Glomerular endothelial cell (primary cell): ENCODE measurements at places on chromosomes 7 and 10. TPM values are rescaled to one million over a fixed set of nuclear protein-coding genes. Genes with fewer than 3 reads are reported as not detected.

GRCh38 chr10:79044846-79045245, 23.9 kb upstream of the ZMIZ1 start:
- DNase-seq: no peak

GRCh38 chr10:104416851-104417250, 63.2 kb downstream of the CFAP58 start:
- no peak for DNase-seq

The CALD1 gene
- 151 and 251 TPM in 2 replicates for total RNA-seq

DNA sequence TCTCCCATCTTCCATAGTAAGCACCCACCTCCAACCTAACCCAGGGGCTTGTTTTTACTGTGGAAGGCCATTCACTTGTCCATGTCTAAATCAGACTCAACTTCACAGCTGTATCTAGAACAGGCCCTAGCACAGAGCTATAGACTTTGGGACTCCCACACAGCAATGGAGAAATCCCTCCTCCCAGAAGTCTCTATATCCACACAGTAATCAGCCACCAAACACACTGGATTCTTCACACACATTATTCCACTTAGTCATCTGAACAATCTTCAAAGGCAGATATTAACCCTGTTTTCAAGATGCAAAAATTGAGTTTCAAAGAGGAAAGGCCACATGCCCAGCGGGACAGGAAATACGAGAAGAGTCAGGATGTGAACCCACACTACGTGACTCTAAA, 81.8 kb downstream of the MALSU1 start:
- no peak for DNase-seq

- DNase-seq: no peak
Measured at GRCh38 chr7:14892961-14893360, 9.6 kb downstream of the DGKB start.

GRCh38 chr10:123502983-123503382, 163.2 kb upstream of the GPR26 start:
- no peak for DNase-seq

- no peak for DNase-seq
Measured at GRCh38 chr10:130834170-130834569, 477.4 kb downstream of the TCERG1L start.

GRCh38 chr10:90723416-90724068, 134.3 kb downstream of the HTR7 start:
- DNase-seq: no peak

GRCh38 chr10:29816801-29817558, 182.2 kb upstream of the SVIL start:
- DNase-seq: no peak

GRCh38 chr10:87925570-87925969, 62.1 kb downstream of the PTEN start:
- DNase-seq: no peak

GRCh38 chr10:115932099-115932498, 340.9 kb downstream of the GFRA1 start:
- DNase-seq: no peak

DNA sequence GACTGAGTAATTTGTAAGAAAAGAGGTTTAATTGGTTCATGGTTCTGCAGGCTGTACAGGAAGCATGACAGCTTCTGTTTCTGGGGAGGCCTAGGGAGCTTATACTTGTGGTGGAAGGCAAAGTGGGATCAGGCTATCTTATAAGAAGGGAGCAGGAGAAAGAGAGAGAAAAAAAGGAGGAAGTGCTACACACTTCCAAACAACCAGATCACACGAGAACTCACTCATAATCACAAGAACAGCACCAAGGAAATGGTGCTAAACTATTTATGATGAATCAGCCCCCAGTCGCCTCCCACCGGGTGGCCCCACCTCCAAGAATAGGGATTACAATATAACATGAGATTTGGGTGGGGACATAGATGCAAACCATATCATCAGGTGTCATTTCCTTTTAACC, 89.1 kb upstream of the KCNMA1 start:
- no peak for DNase-seq

The SORBS1 gene
- total RNA-seq: 4.2 and 4.7 TPM in 2 replicates

The PDLIM1 gene
- 59.9 and 110 TPM in 2 replicates for total RNA-seq

DNA sequence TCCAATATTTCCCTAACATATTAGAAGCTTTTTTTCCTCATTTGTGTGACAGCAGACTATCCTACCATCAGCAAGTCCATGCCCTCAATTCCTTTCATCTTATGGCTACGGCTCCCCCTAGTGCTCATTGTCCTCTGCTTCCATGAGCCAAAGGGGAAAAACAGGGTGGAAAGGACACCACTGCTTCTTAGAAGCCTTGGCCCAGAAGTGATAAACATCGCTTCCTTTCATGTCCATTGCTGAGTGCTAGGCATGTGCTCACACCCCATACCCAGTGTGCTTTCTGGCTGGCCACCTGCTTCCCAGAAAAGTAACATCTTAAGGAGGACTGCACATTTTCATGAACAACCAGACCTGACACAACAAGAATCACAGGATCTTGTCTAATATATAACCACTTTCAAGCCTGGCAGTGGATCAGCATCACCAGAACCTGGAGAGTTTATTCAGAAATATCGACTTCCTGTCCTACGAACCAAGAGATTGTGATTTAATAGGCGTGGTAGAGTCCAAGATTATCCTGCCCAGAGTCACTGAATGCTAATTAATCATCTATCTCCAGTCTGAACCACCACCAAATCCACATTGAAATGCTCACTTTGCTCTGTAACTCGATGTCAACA, 650.5 kb upstream of the SORCS1 start:
- DNase-seq: peak; percentile 27

DNA sequence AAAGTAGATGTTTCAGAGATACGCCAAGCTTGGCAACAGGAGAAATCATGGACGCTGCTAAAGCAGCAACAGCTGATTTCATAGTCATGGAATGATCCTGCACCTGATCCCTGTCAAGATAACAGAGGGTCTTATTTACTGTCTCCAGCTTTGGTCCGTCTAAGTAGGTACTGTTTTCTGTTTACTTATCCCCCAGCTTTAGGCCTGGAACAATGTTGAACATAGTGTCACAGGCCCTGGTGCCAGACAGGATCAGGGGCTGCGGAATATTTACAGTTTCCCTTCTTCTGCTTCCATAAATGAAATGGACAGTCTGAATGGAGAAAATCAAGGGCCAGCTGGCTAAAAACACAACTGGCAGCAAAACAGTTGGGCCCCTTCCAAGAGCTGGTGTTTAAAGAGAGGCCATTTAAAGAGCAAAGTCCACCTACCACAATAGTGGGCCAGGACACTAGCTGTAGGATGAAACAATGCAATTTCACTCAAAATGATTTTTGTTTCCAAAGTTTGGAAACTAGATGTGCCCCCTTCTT, 2.9 kb downstream of the GPR37 start:
- no peak for DNase-seq

- DNase-seq: no peak
Measured at GRCh38 chr10:69846293-69846921, 44.7 kb downstream of the COL13A1 start.

- DNase-seq: no peak
Measured at GRCh38 chr7:81333536-81333935, 414.7 kb upstream of the SEMA3C start.

DNA sequence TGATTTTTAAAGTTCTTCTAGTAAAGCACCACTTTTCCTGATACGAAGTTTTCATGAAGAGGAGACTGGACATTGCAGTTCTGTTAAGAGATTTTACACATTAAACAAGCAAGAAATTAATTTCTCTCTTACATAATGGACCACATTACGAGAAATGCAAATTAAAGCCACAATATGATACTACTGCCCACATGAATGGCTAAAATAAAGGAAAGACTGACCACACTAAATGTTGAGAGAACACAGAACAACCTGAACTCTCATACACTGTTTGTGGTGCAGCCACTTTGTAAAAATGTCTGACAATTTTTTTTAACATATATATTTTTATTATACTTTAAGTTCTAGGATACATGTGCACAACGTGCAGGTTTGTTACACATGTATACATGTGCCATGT, 44.0 kb upstream of the HERPUD2 start:
- no peak for DNase-seq

DNA sequence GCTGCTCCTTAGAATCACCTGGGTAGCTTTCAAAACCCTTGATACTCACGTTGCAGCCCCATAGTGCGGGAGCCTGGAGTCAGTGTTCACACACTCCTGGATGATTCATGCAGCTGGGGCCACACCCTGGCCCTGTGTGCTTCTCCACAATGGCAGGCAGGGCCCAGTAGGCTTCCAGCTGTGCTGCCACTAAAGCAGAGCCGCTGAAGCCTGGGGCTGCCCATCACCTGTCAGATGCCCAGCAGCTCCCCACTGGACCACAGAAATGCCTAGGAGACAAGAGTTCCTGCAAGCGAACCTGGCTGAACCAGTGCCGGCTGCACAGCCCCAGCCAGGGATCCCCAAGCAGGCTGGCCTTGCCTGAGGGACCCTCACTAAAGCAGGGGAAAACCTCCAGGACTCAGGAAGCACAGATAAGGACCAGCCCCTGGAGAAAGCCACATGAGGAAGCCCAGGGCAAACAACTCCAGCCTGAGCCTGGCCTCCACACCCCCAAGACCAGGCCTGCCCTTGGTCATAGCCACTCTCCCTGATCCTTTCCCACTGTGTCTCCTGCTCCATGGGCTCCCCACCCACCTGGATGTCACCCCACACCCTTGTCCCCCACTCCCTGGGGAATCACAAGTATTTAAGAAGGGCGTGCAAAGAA, 111.9 kb downstream of the GRID1 start:
- DNase-seq: no peak

The TEX47 gene
- not detected in 2 replicates for total RNA-seq

DNA sequence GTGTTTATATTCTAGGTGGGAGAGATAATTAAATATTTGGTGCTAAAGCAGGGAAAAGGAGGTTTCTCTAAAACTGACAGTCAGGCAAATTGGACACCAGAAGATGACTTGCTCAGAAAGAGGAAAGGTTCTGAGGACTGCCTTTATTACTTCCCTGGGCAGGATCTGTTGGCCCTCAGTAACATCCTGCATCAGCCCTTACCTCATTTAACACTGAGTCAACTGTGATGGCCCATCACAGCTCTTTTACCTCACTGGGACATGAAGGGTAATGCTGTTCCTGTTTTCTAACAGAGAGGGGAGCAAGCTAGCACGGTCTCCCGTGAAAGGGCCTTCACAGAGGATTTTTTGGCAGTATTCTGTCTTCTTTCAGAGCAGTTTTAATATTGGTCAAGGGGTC, 12.0 kb downstream of the PPP1R17 start:
- DNase-seq: no peak

GRCh38 chr10:82160307-82160706, 285.3 kb downstream of the NRG3 start:
- no peak for DNase-seq

- no peak for DNase-seq
Measured at GRCh38 chr10:24170199-24170598, 38.7 kb upstream of the KIAA1217 start.
